ENCODE measurements at places on chromosomes 7 and 10.

GRCh38 chr10:30510932-30511700 is 77.1 kb downstream of the MAP3K8 start:
- no peak for DNase-seq

GRCh38 chr7:13057462-13058200 is 370.2 kb downstream of the ARL4A start:
- DNase-seq, result no peak

GRCh38 chr7:132145466-132145865 is 430.8 kb downstream of the PLXNA4 start:
- DNase-seq, result no peak

- DNase-seq, result peak; percentile 61
These were observed at the start of the genes VTI1A and ZDHHC6 for GRCh38 chr10:112446855-112447619. Gene VTI1A, plus strand, starts transcription at chr10:112447215. Its CDS starts 159 bp downstream, at chr10:112447374. Gene ZDHHC6, minus strand, starts transcription at chr10:112446914. Its CDS starts 1,478 bp downstream, at chr10:112445436.

DNA sequence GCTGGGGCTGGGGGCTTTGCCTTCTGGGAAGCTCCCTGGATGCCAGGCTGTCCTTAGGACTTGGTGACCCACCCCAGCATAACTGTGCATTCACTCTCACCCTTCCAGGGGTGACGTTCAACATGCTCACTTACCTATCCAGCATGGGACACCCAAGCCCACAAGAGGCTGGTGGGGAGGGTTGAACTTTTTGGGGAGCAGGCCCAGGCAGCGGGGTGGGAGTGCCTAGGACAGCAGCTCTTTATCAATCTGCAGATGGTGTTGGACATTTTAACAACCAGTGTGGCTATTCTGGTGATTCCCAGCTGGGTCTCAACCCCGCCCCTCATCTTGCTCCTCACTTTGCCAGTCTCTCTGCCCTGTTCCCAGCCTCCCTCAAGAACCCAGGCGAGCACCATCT is 86.4 kb downstream of the CDH23 start:
- DNase-seq, result no peak

DNA sequence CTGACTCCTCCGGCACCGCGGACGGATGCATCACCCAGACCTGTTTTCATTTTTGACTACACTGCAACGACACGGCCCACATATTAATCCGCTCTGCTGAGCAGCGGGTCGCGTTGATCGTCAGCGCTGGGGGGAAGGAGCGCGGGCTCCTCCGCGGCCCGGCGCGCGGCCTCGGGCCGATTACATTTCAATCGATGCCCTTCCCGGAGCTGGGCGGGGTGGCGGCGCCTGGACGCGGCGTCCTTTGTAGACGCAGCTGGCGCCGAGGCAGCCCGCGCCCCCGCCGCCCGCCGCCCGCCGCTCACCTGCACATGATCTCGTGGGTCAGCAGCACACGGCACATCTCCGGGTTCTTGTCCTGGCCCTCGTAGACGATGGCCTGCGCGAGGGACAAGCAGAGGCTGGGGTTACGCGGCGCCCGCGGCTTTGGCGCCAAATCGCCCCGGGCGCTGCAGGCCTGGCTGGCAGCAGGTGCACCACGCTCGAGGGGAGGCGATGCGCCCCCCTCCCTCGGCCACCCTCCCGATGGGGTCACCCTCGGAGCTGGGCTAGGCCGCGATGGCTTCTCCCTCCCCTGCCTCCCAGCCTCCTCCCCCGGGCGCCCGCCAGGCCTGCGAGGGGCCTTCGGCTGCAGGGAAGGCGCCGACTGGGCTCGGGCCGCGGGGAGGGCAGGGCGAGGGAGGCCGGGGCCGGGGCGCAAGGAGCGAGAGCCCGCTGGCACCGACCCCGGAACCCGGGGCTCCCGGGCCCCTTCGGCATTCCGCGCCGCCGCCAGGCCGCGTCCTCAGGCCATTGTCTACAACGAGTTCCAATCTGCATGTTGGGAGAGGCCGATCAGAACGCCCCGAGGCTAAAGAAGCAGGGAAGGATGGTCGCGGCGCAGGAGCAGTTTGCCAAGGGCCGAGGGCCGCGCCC is 5.2 kb downstream of the EBF3 start:
- no peak for DNase-seq

DNA sequence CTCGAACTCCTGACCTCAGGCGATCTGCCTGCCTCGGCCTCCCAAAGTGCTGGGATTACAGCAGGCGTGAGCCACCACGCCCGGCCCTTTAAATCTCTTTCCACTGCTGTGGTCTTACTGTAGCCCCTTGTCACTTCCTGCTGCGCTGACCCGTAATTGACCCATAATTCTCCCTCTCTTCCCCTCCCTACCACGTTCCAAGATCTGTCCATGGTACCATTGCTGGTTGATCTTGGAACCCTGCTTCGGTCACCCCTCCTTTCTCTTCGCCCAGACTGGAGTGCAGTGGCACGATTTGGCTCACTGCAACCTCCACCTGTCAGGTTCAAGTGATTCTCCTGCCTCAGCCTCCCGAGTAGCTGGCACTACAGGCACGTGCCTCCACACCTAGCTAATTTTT is 6.5 kb downstream of the POR start:
- DNase-seq, result no peak

DNA sequence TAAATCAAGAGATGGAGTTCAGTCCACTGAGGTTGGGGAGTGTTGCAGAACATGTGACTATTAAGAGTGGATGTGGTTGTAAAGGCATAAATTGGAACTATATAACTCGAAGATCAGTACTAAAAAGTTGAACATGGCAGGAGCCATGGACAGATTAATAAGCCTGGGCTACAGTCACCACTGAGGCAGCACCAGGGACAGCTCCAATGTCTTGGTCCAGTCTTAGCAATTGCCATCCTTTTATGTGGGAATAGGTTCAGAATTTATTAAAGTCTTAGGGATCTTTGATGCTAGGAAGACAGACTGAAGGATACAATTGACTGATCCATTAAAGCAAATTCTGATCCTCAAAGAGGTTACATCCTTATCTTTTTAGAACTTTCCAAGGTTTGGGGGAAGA is 156.6 kb downstream of the ADRA2A start:
- no peak for DNase-seq

GRCh38 chr7:157554393-157555238 is 217.8 kb downstream of the DNAJB6 start:
- DNase-seq, result no peak

DNA sequence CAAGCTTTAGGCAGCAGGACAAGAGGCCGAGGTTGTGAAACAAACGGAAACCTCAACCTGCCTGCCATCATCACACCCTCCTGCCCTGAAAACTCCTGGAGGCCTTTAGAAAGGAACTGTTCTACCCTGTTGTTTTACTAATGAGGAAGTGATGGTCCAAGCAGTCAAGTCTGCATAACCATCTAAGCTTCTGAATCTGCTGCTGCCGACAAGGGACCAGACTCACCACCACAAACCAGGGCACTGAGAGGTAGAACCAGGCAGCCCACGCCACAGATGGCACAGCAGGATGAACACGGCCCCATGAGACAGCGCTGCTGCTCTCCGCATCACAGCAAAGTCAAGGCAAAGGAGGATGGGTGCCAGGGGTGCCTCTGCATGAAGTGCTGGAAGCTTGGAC is 209.4 kb downstream of the CELF2 start:
- no peak for DNase-seq

DNA sequence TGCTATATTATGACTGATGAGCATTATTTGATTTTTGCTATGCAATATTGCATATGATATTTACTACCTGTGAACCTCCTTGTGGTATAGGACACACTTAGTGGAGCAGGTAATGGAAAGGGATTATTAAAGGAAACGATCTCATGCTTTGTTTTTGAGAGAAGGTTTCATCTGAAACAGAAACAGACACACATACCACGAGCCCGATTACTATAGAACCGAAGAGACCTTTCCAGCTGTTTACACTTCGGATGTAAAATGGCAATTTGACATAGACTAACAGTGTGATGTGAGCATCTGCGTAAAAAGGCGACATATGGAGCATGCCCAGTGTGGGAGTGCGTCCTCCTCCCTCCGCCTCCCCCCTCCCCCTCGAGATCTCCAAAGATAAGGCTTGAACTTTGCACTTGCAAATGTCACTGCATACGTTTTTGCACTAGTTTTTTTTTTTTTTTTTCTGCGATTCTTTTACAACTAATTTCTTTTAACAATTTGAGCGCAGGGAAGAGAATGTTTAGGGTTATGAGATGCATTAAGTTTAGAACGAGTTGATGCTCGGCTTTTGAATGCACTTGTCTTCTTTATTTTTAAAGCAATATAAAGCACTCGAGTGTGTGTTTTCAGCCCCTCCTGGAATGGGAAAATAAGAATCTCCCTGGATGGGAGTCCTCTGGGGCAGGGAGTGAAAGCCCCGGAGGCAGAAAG is 251.0 kb downstream of the NSUN6 start:
- DNase-seq, result no peak

- no peak for DNase-seq
These were observed 253.2 kb upstream of the ZNF32 start for GRCh38 chr10:43901744-43902504.

- DNase-seq, result no peak
These were observed 1120.6 kb downstream of the SORCS3 start for GRCh38 chr10:105761576-105762260.

DNA sequence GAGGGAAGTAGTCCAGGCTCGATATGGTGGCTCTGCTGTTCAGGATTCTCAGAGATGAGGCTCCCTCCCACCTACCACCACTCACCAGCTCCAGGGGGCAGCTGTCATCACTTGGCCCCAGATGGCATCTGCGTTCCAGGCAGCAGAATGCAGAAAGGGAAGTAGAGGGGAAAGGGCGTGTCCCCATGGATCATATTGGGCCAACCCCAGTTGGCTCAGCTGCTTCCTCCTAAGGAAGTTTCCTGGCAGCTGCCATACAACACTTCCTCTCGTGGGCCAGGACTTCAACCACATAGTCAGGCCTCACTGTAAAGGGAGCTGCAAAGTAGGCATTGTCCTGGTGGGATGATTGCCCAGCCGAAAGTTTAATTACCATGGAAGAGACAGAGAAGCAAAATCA is 1.6 kb upstream of the TEX36 start:
- no peak for DNase-seq

- no peak for DNase-seq
These were observed 139.9 kb downstream of the C10orf105 start for GRCh38 chr10:71579668-71580067.

- no peak for DNase-seq
These were observed 12.4 kb upstream of the NRG3 start for GRCh38 chr10:81862596-81862995.

DNA sequence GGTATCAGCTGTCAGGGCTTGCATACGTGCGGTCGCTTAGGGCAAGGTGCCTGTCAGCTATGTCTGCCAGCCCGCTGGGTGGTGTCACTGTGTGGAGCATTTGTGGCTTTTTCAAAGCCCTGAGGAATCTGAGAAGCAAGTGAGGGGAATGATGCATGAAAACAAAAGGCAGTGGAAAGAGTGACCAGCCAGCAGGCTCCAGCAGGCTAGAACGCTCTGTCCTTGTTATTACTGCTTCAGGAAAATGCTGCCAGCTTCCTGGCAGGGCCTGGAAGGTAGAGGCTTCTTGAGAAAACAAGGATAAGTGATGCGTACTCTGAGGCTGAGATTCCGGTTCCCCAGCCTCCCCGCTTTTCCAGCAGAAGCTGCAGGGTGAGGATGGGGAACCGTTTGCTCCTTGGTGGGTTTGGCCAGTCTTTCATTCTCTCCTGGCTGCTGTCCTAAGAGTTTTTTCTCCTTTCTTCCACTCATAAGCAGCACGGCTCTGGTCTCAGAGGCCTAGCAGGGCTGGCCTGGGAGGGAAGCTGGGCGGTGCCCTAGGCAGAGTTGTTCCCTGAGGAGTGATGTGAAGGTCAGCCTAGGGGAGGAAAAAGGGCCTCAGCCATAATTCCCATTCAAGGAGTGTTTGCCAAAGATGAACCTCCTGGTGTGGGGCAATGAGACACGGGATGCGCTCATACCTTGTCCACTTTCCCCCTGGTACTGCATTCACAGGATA is 42.8 kb upstream of the MKLN1 start:
- DNase-seq, result no peak

DNA sequence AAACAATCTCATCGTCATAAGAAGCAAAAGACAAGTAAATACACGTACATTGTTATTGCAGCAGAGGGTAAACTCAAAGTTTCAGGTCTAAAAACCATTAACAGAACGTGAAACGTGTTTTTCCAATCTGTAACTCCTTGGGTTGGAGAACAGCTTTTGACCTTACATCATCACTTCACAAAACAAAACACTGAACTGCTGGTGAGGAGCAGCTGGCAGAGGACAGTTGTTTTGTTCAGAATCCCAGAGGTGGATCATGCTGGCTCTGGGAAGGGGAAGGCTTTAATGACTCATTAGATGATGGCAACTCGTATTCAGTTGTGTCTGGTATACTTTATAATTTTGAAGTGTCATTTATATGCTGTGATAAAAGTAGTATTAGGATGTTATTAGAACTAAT is 923.0 kb upstream of the CELF2 start:
- peak; percentile 11 for DNase-seq

DNA sequence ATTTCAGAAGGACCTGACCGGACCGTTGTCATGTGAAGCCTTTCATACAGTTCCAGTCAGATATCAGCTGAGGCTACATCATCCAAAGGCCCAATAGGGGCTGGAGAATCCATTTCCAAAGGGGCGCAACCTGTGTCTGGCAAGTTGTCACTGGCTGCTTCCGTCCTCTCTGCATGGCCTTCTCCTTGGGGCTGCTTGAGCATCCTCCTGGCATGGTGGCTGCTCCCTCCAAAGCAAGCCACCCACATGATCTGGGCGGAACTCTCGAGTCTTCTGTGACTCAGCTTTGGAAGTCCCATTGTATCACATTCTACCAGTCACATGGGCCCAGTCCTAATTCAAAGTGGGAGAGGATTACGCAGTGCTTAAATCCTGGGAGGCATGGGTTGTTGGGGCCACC is 207.0 kb upstream of the SHH start:
- DNase-seq, result no peak

- DNase-seq, result no peak
These were observed 253.2 kb downstream of the HTR7 start for GRCh38 chr10:90604636-90605035.

DNA sequence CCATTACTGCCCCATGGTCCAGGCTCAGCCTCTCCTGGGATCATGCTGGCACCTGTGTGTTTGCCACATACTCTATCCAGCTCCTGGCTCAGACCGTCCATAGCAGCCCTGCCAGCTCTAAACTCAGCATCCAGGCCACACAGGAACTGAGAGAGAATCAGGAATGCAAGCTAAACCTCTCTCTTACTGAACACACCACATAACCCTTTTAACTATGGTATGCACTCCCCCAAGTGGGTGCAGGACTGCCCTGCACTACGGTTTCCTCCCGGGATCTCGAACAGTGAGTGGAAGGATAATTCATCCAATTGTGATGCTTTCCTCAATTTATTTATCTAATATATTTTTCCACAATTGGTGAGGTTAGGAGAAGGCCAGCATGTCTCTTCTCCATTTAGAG is 17.1 kb upstream of the ZNF800 start:
- no peak for DNase-seq

GRCh38 chr7:5396542-5396941 is 27.1 kb downstream of the TNRC18 start:
- DNase-seq, result no peak

GRCh38 chr10:85477979-85478378 is 888.6 kb downstream of the GRID1 start:
- no peak for DNase-seq
